ENCODE measurements at places on chromosomes 4 and X.

DNA sequence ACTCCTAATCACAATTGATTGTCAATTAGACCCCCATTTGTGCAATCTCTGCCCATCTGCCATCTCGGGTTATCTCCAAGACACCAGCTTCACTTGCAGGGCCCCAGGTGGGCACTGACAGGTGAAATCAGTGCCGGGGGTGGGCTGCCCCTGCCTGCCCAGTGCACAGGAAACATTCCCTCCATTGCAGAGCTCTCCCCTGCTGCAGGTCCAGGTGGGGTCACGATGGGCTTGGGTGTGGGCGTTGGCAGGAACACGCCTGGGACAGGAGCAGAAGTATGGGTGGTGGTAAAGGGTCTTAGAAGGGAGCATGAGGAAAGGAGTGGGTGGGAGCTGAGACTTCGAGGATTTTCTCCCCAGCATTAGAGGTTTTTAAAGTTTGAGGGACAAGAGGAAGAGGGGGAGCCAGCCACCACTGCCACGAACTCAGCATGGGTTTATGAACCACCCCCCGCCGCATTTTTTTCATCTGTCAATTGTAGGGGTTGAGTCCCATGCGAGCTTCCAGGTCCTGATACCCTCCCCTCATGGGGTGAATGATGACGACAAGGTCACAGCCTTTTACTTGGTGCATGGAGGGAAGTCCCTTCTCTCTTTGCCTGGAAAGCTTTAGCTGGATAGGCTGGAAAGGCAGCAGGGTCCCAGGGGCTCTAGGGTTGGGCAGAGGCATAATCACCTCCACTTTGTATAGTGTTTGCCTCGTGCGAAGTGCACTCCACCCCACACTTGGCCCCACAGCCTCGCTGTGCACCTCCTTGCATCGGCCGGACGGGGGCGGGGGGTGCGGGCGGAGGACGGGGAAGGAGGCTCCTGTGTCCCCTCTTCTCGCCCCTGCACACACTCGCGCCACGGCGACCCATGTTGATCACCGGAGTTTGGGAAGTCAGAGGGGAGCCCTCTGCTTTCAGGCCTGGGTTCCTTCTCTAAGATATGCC is 3.5 kb upstream of the NKX1-1 start:
- no peak for DNase-seq

- DNase-seq = no peak
Measured at GRCh38 chr4:154485127-154485773, 6.3 kb downstream of the DCHS2 start.

DNA sequence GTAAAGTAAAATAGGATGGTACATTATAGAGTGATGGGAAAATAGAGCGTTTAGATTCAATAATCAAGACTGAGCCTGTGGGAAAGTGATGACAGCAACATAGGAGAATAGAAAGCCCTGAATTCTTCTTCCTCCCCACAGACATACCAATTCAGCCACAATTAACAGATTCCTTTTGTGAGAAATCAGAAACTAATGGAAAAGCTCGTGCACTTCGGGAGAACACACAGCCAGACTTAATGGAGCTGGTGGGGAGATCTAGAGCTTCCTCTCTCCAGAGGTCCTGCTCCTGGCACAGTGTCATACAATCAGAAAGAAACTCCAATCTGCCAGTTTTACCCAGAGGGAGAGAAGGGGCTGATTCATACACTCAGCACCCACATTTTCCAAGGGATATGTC is 676.3 kb upstream of the BOD1L1 start:
- no peak for DNase-seq

DNA sequence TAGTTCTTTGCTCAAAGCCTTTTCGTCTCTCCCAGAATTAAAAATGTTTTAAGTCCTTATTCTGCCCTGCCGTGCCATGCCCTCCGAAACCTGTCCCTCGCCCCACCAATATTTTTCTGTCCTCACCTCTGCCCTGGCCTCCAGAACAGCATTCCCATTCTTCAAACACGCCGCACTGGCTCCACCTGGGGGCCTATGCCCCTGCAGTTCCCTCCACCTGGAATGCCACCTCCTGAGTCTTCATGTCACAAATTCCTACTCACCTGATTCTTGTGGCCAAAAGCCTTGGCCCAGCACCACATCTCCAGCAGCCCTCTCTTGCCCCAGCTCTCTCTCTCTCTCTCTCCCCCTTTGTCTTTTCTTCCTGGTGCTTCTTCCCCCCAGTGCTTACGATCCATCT is 91.6 kb downstream of the APBB2 start:
- no peak for DNase-seq

- no peak for DNase-seq
Measured at GRCh38 chr4:32472918-32473317, 1752.7 kb downstream of the PCDH7 start.

- DNase-seq = no peak
Measured at GRCh38 chrX:111168314-111168713, 72.3 kb downstream of the PAK3 start.

DNA sequence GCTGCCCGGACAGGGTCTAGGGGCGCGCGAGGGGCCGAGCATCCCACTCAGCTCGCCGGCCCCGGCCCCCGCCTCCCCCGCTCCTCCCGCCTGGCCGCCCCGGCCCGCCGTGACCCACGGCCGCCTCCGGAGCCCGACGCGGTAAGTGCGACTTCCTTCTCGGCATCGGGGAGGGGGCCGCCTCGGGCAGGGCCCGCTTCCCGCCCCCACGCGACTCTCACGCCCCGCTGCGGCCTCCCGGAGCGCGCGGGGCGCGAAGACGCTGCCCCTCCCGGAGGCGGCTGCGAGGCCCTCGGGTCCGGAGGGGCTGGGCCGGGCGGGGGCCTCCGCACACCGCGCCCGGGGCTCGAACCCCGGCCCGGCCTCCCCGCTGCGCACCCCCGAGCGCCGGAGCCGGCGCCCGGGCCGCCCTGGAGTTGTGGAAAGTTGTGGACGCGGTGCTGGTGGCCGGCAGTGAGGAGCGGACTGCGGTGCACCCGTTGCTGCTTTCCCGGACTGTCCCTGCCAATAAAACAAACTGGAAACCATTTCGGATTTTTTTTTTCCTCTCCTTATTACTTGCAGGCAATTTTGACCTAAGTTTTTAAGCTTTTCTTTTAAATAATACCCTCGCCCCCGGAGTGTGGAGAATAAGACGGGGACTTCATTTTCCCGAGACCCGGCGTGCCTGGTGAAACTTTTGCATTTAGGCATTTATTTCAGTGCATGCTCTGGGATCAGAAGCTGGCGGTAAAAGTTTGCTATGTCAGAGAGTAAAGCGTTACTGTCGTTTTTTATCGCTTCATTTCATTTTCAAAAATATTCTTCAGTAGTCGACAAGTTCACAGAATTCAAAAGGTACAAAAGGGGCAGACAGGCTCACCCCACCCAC is 13.0 kb upstream of the TMEM156 start:
- no peak for DNase-seq

- no peak for DNase-seq
Measured at GRCh38 chr4:11426731-11427120, 2.0 kb downstream of the HS3ST1 start.

- no peak for DNase-seq
Measured at GRCh38 chr4:41144812-41145211, 69.5 kb downstream of the APBB2 start.

- no peak for DNase-seq
Measured at GRCh38 chr4:11912886-11913285, 484.2 kb upstream of the HS3ST1 start.

- no peak for DNase-seq
Measured at GRCh38 chr4:151472711-151473110, 63.7 kb downstream of the FHIP1A start.

DNA sequence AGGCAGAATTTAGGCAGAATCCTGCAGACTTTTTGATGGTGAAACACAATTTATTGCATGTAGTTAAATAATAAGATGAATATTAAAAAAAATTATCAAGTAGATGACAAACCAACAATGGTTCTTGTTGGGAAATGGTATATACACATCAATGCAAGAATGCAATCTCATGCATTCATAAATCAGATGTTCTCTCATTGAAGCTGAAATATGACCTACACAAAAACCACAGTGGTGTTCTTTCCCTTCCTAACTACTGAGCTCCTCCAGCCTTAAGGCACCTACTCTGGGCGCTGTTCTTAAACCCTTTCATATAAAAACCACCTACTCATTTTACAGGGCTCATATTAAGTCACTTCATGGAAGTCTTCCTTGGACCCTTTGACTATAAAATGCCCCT is 64.1 kb downstream of the ANTXR2 start:
- no peak for DNase-seq

GRCh38 chr4:33116871-33117270 is 2396.7 kb downstream of the PCDH7 start:
- no peak for DNase-seq

- DNase-seq = no peak
Measured at GRCh38 chrX:139890991-139891700, 41.7 kb downstream of the ATP11C start.
